ENCODE measurements at places on chromosomes 1 and 21. TPM values are rescaled to one million over a fixed set of nuclear protein-coding genes. Genes with fewer than 3 reads are reported as not detected.

DNA sequence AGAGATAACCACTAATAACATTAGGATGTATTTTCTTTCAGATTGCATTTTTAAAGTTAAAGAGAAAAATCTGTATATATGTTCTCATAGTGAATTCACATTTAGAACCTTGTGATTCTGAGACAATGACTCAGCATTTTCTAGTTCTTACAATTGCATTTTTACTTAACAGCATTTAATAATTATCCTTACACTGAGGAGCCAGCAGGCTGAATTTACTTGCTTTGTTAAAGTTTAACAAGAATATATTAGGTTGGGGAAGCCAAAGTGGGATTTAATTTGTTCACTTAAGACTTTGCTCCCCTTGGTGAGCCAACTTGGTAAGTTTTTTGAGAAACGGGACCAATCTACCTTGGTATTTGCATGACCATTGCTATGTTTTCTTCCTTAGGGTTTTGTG lies 4.5 kb downstream of the PATJ start:
- no peak for DNase-seq

GRCh38 chr1:67626861-67627235 lies 58.2 kb upstream of the GADD45A start:
- no peak for DNase-seq

DNA sequence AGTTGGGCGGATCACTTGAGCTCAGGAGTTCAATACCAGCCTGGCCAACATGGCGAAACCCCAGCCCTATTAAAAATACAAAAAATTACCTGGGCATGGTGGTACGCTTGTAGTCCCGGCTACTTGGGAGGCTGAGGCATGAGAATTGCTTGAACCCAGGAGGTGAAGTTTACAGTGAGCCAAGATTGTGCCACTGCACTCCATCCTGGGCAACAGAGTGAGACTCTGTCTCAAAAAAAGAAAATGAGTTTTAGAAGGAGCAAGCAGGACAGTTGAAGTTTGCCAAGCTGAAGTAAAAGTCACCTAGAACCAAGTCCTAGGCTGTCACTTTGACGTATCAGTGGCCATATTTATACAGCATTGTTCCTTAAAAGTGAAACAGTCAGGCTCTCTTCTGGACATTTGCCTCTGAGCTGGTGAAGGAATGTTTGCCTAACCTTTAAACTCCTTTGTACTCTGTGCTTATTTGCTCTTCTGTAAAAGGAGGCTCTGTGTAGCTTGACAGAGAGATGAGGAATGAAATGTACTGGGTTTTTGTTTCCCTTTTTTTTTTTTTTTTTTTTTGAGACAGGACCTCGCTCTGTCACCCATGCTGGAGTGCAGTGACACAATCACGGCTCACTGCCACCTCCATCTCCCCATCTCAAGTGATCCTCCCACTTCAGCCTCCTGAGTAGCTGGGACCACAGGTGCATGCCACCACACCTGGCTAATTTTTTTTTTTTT lies 2.8 kb downstream of the RAB4A start:
- peak; percentile 49 for DNase-seq

DNA sequence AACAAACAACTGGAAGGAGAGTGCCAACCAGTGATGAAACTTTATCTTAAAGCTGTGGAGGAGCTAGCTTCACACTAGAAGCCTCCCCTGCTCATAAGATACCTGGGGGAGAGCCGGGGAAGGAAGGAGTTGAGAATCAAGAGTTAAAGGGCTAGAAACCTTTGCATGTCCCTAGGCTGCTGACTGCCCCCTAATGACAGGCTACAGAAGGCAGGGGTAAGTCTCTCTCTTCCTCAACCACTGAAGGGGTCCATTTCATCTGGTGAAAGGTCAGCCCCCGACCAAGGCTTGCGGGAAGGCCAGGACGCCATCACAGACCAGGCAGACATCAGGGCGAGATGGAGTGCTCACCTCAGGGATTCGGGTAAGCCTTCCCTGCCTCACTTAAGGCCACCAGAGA lies 65.6 kb upstream of the GRHL3 start:
- no peak for DNase-seq

The TBX15 gene
- total RNA-seq = 0.11 TPM

- DNase-seq = no peak
Measured at GRCh38 chr1:6094801-6095505, 49.3 kb downstream of the KCNAB2 start.

DNA sequence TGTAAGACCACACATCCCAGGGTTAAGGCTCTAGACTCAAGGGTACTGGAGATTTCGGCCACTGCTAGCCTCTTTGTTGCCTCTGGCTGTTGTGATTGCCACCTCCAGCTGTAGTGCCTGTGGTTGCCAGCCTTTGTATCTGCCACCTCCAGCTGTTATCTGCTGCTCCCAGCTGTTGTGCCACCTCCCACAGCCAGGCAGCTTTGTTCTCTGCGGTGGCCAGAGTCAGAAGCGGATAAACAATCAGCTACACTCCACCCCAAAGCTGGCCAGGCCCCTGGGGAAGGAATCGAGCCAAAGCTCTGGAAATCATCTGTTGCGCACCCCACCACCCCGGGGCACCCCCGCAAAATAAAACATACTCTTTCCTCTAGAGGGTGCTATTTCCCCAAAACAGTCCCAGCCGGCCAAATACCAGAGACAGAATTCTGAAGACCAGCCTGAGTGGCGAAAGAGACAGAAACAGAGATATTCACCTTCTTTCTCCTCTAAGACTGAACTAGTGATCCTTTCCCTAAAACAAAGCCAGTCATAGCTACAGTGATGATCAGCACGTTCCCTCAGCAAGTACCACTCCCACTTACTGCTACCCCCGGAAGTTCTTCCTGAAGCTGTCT lies 14.8 kb upstream of the PIGM start:
- peak; percentile 32 for DNase-seq

DNA sequence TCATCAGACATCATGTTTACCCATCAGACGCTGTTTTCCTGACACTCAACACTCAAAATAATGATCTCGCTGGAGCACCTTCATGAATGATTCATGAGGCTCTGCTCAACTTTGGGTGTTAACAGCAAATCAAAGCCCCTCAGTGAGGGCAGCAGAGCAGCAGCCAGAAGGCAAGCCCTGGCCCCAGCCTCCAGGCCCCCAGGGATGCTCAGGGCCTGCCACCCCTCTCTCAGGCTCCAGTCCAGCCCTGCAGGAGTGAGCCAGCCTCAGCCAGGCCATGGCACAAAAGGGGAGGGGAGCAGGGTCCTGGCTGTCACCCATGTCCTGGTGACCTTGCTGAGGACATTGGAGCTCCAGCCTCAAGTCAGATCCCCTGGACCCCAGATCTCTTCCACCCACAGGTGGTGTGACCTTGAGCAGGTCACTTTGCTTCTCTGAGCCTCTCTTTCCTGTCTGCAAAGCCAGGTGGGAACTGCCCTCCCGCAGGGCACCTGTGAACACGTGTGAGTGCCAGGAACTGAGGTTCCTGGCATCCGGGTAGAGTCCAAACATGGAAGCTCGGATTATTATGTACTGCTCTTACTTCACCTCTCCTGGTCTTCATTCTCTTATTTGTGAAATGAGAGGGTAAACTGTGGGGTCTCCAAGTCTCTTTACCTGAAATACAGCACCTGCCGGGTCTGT lies 161.6 kb upstream of the VAMP3 start:
- DNase-seq = no peak

DNA sequence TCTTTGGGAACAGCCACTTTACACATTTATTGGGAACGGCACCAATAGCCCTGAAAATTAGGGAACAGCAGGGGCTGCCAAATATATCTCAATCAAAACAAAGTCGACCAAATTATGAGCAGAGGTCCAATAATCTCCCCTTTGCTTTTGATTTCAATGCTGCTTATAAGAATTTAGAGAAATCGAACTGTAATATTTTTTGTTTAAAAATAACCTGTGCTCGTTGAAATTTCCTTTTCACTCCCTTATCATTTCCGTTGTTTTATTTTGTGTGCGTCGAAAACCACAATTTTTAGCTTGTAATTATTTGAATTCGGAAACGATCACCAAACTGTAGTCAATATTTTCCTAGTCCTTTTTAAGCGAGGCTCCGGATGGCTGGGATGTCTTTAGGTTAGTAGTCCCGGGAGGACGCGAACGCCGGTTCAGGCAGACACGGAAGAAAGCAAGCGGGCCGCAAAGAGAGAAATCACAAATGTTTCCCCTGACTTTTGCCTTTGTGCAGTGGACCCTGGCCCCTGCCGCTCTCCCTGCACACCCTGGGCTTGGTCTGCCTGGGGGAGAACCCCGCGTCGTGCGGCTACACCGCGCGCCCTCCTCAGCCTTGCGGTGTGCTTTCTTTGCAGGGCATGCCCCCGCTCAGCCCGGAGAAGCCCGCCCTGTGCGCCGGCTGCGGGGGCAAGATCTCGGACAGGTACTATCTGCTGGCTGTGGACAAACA lies 2.3 kb downstream of the LHX9 start:
- no peak for DNase-seq

GRCh38 chr1:67355745-67356424 lies 48.2 kb downstream of the IL12RB2 start:
- no peak for DNase-seq
